ENCODE measurements at places on chromosomes 4 and X.

DNA sequence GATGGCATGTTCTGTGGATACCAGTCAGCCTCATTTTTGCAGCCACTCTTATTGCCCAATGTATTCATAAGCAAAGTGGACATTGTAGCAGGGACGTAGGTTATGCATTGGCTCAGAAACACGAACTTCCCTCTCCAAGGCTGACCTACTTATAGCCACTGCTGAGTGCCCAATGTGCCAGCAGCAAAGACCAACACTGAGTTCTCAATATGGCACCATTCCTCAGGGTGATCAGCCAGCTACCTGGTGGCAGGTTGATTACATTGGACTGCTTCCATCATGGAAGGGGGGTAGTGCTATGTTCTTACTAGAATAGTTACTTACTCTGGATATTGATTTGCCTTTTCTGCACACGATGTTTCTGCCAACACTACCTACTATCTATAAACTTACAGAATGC is 306.9 kb downstream of the KCNIP4 start:
- DNase-seq: no peak

- DNase-seq: no peak
Measured at GRCh38 chrX:42536286-42536685, 241.7 kb downstream of the PPP1R2C start.

- DNase-seq: no peak
Measured at GRCh38 chr4:69668680-69669079, 15.6 kb upstream of the UGT2A1 start.

GRCh38 chr4:154781983-154782293 is 866 bp downstream of the RBM46 start:
- DNase-seq: no peak

GRCh38 chr4:1195109-1195671 is 22.8 kb upstream of the SPON2 start:
- no peak for DNase-seq

- no peak for DNase-seq
Measured at GRCh38 chrX:72712094-72712755, 1.9 kb downstream of the PHKA1 start.

- DNase-seq: no peak
Measured at GRCh38 chrX:38970845-38971244, 169.6 kb downstream of the MID1IP1 start.

- DNase-seq: no peak
Measured at GRCh38 chr4:100581337-100581736, 63.5 kb upstream of the EMCN start.

DNA sequence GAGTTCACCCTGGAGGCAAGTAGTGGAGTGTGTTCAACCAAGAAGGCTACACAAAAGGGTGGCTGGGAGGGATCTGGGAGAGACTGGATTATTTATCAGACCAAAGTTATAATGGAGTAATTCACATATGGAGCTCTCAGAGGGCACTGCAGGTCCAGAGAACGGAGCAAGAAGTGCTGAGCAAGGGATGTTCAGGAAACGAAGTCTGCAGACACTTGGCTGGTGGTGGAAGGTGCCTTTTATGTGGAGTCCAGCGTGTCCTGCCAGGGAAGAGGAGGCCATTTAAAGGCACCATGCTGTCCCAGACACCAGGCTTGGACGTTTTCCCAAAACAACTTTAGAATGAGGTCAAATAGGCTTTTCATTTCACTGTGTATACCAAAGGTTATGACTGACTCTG is 130.1 kb downstream of the CEP135 start:
- DNase-seq: no peak

Data from T-helper 9 cell (primary cell).